Tongue (tissue), 3 donors: ENCODE measurements at places on chromosomes 1 and 21. TPM values are rescaled to one million over a fixed set of nuclear protein-coding genes. Genes with fewer than 3 reads are reported as not detected.

The REN gene
- not detected for total RNA-seq

The TMEM82 gene
- total RNA-seq: not detected

The PDPN gene
- total RNA-seq: 10.5 TPM

The KIF2C gene
- 12.5 TPM for total RNA-seq

The PLA2G4A gene
- 8.4 TPM for total RNA-seq

The MROH9 gene
- not detected for total RNA-seq

The TRIM62 gene
- 4.4 TPM for total RNA-seq

The MTFR1L gene
- 51.1 TPM for total RNA-seq

The CNTN2 gene
- 3.1 TPM for total RNA-seq

The SELL gene
- total RNA-seq: 4.3 TPM

The ASB17 gene
- total RNA-seq: not detected

The TAL1 gene
- total RNA-seq: 3.6 TPM

The C1orf35 gene
- 12.1 TPM for total RNA-seq

The SELENBP1 gene
- total RNA-seq: 40.3 TPM

The TMEM9 gene
- 67.7 TPM for total RNA-seq

The NUP210L gene
- 0.21 TPM for total RNA-seq

The LMX1A gene
- total RNA-seq: 0.72 TPM

The MTMR11 gene
- 21.0 TPM for total RNA-seq

The KRTAP21-2 gene
- not detected for total RNA-seq

The LPGAT1 gene
- 70.4 TPM for total RNA-seq

The LCE1F gene
- not detected for total RNA-seq

The NECTIN4 gene
- total RNA-seq: 18.0 TPM

The S100A8 gene
- total RNA-seq: 87.6 TPM

The PTPN22 gene
- total RNA-seq: 0.92 TPM

The GSTM5 gene
- 4.4 TPM for total RNA-seq

The ABCG1 gene
- total RNA-seq: 20.9 TPM

The VWA1 gene
- total RNA-seq: 39.3 TPM

The MEX3A gene
- 4.0 TPM for total RNA-seq

The PRKACB gene
- total RNA-seq: 36.7 TPM
